Type B pancreatic cell (in vitro differentiated cells): ENCODE measurements at places on chromosomes 3 and 15. TPM values are rescaled to one million over a fixed set of nuclear protein-coding genes. Genes with fewer than 3 reads are reported as not detected.

PLA2G4D gene
- not detected in 2 replicates for total RNA-seq

GOLGA8G gene
- not detected in 2 replicates for total RNA-seq

DNA sequence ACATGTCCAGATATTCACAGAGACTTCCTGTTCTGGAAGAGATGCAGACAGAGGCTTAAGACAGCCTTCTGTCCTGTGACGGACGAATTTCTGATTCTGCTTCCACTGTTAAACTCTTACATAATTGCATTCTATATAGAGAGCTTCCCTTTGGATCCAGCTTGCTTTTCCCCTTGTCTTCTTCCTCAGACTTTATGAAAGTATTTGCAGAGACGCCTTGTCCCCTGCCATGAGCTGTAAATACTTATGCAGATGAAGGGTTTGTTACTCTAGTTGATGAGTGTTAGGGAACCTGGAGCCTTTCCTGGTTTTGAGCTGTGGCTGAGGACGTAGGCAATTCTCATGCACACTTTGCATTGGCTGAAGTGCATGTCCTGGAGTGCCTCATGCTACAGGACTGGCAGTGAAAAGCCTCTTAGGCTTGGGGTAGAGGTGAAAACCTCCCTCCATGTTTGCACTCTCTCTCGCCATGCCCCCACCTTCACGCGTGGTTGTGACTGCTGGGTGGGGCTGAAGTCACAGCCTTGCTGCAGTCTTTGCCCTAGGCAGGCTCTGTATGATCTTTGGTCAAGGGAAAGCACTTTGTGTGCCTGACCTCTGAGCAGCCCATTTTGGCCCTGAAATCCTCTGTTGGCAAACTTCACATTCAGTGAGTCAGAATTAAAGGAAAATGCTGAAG is 286.6 kb downstream of the PTPRG start:
- no peak for DNase-seq
- H3K27ac ChIP-seq: no peak overlapping the region
- peaks cover 27% of the 10 kb centered on the region for H3K4me1 ChIP-seq
- H3K4me3 ChIP-seq: no peak overlapping the region

- H3K4me1 ChIP-seq: peaks cover 7% of the 10 kb centered on the region
- no peak overlapping the region for H3K4me3 ChIP-seq
- no peaks in the 10 kb centered on the region for H3K27me3 ChIP-seq
Measured at GRCh38 chr3:126621171-126621570, 33.8 kb downstream of the TXNRD3 start.

DNA sequence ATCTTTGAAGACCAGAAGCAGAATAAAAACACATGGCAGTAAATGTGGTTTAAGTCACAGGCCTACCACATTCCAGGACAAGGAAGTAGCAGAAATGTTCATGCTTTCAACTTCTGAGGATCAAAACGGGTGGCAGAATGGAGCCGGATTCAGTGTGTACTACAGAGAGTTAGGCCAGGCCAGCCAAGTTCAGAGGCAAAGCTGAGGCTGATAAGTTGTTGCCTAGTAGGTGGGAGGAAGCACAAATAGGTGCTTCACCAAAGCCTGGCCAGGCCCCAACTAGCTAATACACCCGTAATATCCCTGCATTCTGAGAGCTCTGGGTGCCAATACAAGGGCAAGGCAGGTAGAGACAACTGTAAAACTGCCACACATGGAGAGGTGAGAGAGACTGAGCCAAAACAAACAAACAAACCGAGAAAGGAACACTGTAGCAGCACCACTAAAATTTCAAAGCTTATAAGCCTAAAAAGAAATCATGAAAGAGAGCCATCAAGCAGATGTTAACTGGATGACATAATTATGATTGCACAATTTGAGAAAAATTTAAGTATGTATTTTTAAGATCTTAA is 156.4 kb upstream of the CBLB start:
- DNase-seq: no peak
- H3K4me1 ChIP-seq: no peaks in the 10 kb centered on the region
- no peaks in the 10 kb centered on the region for H3K36me3 ChIP-seq
- no peak overlapping the region for H3K4me3 ChIP-seq

GRCh38 chr3:95705786-95706418 is 1108.5 kb upstream of the EPHA6 start:
- no peak overlapping the region for H3K27ac ChIP-seq
- no peaks in the 10 kb centered on the region for H3K36me3 ChIP-seq
- no peaks in the 10 kb centered on the region for H3K4me1 ChIP-seq
- no peak for DNase-seq

PRKAR2A gene
- total RNA-seq: 40.3 and 44.1 TPM in 2 replicates

DNA sequence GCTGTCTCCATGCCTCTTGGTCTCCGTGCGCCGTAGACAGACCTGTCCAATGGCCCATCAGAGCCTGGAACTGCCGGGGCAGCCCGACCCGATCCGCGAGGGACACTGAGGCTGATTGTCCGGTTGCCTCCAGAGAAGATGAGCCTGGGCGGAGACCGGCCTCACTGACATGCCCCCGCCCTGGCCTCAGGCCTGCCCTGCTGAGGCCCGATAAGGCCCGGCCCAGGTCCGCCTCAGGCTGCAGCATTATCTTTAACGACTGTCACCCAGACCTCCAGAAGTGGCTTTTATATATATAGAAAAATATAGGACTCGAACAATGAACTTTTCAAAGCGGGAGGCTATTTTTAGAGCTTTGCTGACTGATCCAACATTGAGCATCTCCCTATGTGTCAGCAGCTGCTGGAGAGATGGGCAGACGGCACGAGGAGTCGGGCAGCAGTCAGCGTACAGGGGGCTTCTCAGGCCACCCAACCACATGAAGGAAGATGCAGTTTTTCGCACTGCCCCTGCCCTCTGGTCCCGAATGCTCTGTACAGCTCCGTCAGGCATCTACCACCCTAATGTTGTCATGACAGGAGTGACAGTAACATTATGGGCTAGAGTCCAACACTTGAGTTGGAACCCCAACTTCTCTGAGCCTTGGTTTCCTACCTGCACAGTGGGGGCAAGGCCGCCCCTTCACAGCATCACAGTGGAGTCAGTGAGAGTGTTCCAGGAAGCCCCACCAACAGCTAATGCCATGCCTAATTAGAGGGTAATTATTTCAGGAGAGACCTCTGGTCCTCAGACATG is 112.0 kb upstream of the RPL32 start:
- peaks cover 26% of the 10 kb centered on the region for H3K4me1 ChIP-seq
- no peak overlapping the region for H3K4me3 ChIP-seq
- no peak for DNase-seq

HCN4 gene
- 3.8 and 6.6 TPM in 2 replicates for total RNA-seq

CACNA2D2 gene
- total RNA-seq: 7.8 and 19.4 TPM in 2 replicates

GABRG3 gene
- total RNA-seq: 2.0 and 2.6 TPM in 2 replicates

- no peak overlapping the region for H3K4me3 ChIP-seq
- peaks cover 7% of the 10 kb centered on the region for H3K36me3 ChIP-seq
Measured at GRCh38 chr3:123543950-123544349, 40.9 kb downstream of the HACD2 start.

DNA sequence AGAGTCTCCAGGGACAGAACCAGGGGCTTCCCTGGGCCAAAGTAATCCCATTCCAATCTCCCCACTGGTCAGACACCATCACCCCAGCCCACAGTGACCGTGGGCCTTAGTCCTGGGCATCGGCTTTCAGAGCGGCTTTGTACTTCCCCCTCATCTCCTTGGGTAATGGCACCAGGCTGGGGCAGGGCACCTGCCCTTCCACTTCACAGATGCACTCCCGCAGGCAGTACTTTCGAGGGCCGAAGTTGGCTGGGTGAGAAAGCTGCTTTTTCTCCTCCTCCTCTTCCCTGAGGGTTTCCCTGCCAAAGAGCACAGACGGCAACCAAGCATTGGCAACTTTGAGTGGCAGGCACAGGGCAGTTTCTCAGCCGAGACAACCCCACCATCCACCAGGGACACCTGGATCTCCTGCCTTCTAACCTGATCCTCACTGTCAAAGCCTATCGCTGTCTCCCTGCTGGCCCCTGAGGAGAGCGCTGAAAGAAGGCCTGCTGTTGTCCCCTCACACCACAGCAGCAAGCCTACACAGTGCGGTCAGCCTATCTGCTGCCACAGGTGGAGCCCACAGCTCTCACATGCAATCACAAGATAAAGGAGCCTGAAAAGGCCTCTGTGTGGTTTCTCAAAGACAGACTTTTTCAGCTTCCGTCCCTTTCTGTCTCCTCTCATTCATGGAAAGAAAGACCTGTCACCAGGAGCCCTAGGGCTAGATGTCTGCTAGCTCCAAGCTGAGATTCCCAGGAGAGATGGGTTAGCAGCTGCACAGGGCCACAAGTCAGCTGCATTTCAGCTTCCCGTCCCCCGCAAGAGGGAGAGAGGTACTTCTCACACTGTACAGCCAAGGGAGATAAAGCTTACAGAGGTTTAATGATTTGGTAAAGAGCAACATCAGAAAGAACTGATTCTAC is 12.5 kb downstream of the MRPS25 start:
- no peak overlapping the region for H3K4me3 ChIP-seq
- peak overlapping the region; percentile 8 for H3K27ac ChIP-seq
- peaks cover 16% of the 10 kb centered on the region for H3K36me3 ChIP-seq
- H3K4me1 ChIP-seq: no peaks in the 10 kb centered on the region

DNA sequence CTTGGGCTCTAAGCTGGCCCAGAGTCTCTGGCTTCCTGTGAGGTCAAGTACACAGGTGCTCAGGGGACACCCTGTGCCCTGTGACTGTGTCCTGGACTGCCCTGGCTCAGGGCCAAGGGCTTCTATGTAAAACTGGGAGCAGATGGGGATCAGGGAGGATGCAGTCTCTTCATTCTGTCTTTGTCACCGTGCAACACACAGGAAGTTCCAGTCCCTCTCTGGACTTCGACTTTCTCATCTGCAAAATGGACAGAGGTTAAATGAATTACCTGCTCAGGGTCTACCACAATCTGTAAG is 61.9 kb upstream of the TLE3 start:
- no peak overlapping the region for H3K4me3 ChIP-seq
- H3K36me3 ChIP-seq: no peaks in the 10 kb centered on the region
- H3K27ac ChIP-seq: no peak overlapping the region
- H3K4me1 ChIP-seq: peaks cover 43% of the 10 kb centered on the region

DNA sequence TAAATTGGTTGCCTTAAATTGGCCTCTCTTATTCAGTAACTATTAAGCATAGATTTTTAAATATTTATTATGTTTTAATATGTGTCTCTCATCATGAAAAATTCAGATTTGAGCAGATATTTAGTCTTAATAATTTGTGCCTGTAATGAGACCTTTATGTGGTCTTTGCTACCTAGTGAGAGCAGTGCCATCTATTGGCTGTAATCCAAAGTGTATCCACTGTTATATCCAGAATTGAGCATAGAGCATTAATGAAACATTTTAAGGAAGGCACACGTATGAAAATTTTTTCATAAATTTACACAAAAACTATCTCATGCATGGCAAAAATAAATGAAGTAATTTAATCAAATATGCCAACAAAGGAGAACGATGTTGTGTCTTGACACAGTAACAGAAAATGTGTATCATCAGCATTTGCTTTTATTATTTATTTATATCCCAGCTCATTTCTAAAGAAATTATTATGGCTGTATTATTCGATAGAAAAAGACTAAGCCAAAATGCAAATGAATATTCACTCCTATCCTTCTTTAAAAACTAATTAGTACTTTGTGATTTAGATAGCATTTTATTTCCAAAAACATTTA is 203.5 kb downstream of the RSRC1 start:
- no peak for DNase-seq
- H3K4me3 ChIP-seq: no peak overlapping the region
- no peak overlapping the region for H3K27ac ChIP-seq
- H3K27me3 ChIP-seq: no peaks in the 10 kb centered on the region

DNA sequence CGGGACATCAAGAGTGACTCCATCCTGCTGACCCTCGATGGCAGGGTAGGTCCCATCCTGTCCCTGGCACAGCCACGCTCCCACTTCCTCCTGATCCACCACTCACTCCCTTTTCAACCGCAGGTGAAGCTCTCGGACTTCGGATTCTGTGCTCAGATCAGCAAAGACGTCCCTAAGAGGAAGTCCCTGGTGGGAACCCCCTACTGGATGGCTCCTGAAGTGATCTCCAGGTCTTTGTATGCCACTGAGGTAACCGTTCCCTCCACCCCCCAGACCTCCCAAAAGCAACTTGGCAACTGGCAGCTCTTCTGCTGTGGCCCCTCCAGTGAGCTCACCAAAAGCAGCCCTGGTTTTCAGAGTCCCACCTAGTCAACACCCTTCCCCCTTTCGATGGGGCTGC is 9.4 kb downstream of the ANKRD63 start:
- no peak overlapping the region for H3K27ac ChIP-seq
- peaks cover 11% of the 10 kb centered on the region for H3K4me1 ChIP-seq
- H3K27me3 ChIP-seq: peaks cover 8% of the 10 kb centered on the region
- peaks cover 5% of the 10 kb centered on the region for H3K36me3 ChIP-seq
- DNase-seq: no peak

- H3K27ac ChIP-seq: no peak overlapping the region
- H3K4me3 ChIP-seq: no peak overlapping the region
- H3K4me1 ChIP-seq: peaks cover 14% of the 10 kb centered on the region
- H3K36me3 ChIP-seq: no peaks in the 10 kb centered on the region
- DNase-seq: no peak
- H3K27me3 ChIP-seq: no peaks in the 10 kb centered on the region
Measured at GRCh38 chr3:19348941-19349564, 200.7 kb downstream of the KCNH8 start.

DNA sequence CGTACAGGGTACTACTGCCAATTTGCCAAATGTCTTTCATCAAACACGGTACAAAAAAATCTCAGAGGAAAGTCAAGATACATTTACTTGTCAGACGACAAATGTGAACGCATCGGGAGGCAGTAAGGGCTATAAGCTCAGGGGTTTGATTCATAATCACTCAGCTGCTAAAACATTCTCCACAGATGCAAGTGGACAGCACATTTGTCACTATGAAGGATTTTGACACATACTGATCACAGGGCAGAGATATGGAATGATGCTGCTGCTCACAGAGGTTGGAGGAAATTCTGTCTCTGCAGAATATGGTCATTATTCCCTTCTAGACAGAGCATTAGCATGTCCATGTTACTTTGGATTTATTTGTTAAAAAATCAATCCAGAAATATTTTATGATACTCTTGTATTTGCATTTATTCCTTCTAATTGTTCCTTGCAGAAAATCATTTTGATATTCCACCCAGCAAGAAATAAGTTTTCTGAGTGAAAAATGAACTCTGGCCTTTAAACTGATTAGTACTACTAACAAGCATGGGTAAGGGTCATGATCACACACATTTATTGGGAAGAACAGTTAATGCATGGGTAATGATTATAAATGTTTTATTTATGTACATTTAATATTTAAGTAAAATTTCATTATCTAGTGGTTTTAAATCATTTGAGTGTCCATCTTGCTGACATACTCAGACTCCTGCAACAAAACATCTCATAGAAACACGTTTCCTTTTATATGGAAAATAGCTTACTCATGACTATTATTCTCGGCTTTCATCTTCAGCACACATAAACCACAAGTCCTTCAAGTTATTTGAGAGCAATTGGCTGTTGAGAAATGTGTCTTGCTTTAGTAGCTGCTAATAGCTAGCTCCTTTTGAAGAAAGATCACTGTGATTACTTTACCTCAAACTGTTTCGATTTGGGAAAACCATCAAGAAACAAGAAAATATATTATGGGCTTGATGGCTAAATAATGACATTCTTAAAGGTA is 559.3 kb downstream of the MECOM start:
- H3K27me3 ChIP-seq: no peaks in the 10 kb centered on the region
- DNase-seq: no peak
- H3K36me3 ChIP-seq: no peaks in the 10 kb centered on the region
- H3K4me3 ChIP-seq: no peak overlapping the region

- DNase-seq: no peak
- H3K27me3 ChIP-seq: no peaks in the 10 kb centered on the region
- no peak overlapping the region for H3K27ac ChIP-seq
- peak overlapping the region; percentile 66 for H3K4me3 ChIP-seq
- peaks cover 18% of the 10 kb centered on the region for H3K4me1 ChIP-seq
- H3K36me3 ChIP-seq: no peaks in the 10 kb centered on the region
Measured at GRCh38 chr3:4866866-4867265, 112.4 kb upstream of the BHLHE40 start.
